ENCODE measurements at places on chromosomes 1 and 21. TPM values are rescaled to one million over a fixed set of nuclear protein-coding genes. Genes with fewer than 3 reads are reported as not detected.

SLC35F3 gene
- total RNA-seq: 9.4 TPM

FCER1G gene
- total RNA-seq: 0.27 TPM

TXNIP gene
- total RNA-seq: 16.2 TPM

S100A9 gene
- total RNA-seq: 12.1 TPM

GJA5 gene
- total RNA-seq: 1.8 TPM

MPL gene
- not detected for total RNA-seq

SPRR2E gene
- total RNA-seq: 3.5 TPM

ARTN gene
- 138 TPM for total RNA-seq

SLC2A5 gene
- 0.14 TPM for total RNA-seq

DYNLT5 gene
- total RNA-seq: not detected

TDRD5 gene
- total RNA-seq: not detected

TMEM61 gene
- total RNA-seq: 1.4 TPM

CDCA8 gene
- 35.4 TPM for total RNA-seq

C8A gene
- total RNA-seq: not detected

PTGS2 gene
- 40.7 TPM for total RNA-seq

RAB29 gene
- 25.2 TPM for total RNA-seq

RLF gene
- total RNA-seq: 14.0 TPM

SPOCD1 gene
- total RNA-seq: 4.8 TPM

WNT2B gene
- total RNA-seq: 0.74 TPM

ENAH gene
- total RNA-seq: 75.0 TPM

SPRR3 gene
- 0.44 TPM for total RNA-seq

LCE2A gene
- total RNA-seq: 0.71 TPM

PADI2 gene
- total RNA-seq: 0.95 TPM

KIF14 gene
- 24.9 TPM for total RNA-seq

OR2T33 gene
- total RNA-seq: not detected

TM2D1 gene
- total RNA-seq: 43.5 TPM

FLG2 gene
- 0.04 TPM for total RNA-seq

PRR9 gene
- total RNA-seq: 1.2 TPM

OR2L8 gene
- not detected for total RNA-seq

OR2AK2 gene
- not detected for total RNA-seq

ELF3 gene
- 0.04 TPM for total RNA-seq

AMY1A gene
- total RNA-seq: not detected

TP73 gene
- total RNA-seq: 0.78 TPM

NFASC gene
- 0.41 TPM for total RNA-seq

RGS8 gene
- not detected for total RNA-seq

RYR2 gene
- total RNA-seq: not detected

KRTAP11-1 gene
- total RNA-seq: not detected

CPT2 gene
- total RNA-seq: 15.2 TPM

AMY1C gene
- not detected for total RNA-seq

MKNK1 gene
- total RNA-seq: 21.5 TPM

NMNAT2 gene
- 0.24 TPM for total RNA-seq

SPSB1 gene
- 10.3 TPM for total RNA-seq

NTMT2 gene
- total RNA-seq: not detected

LRRN2 gene
- not detected for total RNA-seq

RNU1-3 gene
- total RNA-seq: 4,441 TPM

VSIG8 gene
- total RNA-seq: 0.14 TPM

TMEM269 gene
- not detected for total RNA-seq

TMEM82 gene
- total RNA-seq: not detected

TTC22 gene
- total RNA-seq: 4.6 TPM

CYB5RL gene
- total RNA-seq: 2.5 TPM

RAP1GAP gene
- 1.0 TPM for total RNA-seq

SEC22B gene
- 17.8 TPM for total RNA-seq

ATP1A4 gene
- not detected for total RNA-seq

ILDR2 gene
- total RNA-seq: not detected
